ENCODE measurements at places on chromosomes 1 and 21.

DNA sequence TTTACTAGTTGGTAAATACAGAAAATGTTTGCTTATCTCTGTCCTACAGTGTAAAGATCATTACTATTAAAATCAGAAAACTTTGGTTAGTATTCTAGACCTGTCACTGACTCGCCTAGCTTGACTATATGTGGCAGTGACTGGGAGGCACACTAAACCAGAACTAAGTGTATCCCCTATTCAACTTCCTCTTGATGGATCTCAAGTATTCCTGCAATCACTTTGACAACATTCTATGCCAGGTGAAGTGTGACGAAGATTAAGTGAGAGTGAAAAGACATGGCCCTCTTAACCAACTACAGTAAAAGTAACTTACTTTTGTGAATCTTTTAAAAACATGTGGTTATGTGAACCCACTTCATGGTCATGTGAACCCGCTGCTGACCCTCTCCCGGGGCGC, 223.0 kb upstream of the ADAMTS5 start:
- DNase-seq, result no peak

- DNase-seq, result no peak
These were observed 10.2 kb downstream of the TNFRSF14 start for GRCh38 chr1:2566101-2567045.

DNA sequence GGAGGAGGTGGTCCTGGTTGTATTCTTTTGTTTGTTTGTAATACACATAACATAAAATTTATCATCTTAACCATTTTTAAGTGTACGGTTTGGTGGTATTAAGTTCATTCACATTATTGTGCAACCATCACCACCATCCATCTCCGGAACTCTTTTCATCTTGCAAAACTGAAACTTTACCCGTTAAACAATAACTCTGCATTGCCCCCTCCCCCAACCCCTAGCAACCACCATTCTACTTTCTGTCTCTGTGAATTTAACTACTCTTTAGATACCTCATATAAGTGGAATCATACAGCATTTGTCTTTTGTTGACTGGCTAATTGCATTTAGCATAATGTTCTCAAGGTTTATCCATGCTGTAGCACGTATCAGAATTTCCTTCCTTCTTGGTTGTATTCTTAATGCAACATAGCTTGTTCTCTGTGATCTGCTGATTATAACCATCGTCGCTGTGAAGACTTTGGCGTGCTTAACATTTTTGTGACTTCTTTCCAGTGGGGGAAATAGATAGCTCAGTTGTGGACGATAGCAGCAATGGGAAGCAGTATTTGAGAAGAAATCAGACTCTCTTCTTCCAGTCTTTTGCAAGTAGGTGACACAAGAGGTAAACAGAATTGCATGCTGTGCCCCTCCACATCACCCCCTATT, 117.5 kb upstream of the HOOK1 start:
- DNase-seq, result no peak

DNA sequence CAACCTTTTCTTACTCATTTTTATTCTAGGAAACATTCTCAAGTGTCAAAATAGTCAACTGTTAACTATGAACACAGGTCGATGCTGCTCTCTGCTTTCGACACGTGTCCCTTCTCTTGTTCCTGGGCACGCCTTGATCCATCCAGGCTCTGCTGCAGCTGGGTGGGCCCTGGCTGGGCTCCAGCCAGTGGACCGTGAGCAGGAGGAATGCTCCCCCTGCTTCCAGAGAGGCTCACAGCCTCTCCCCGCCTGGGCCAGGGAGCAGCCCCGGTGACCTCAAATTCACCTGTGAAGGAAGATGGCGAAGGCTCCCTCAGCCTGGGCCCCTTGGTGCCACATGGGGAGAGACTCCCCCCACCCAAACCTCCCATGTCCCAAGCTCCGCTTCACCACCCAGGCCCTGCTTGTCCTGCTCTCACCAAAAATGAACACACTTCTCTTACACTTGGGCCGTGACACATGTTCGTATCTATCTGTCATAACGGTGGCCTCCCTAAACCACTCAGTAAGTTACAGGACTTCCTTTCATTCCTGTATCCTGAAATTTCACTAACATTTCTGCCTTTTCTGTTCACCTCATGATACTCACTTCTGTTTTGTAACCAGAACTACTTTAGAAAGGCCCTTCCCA, 24.6 kb upstream of the ADARB1 start:
- DNase-seq, result no peak

GRCh38 chr1:203299169-203299568, 6.2 kb upstream of the BTG2 start:
- DNase-seq, result no peak

GRCh38 chr1:203534012-203534411, 40.1 kb downstream of the OPTC start:
- DNase-seq, result no peak

GRCh38 chr21:17779496-17779895, 39.7 kb downstream of the C21orf91 start:
- DNase-seq, result no peak

- no peak for DNase-seq
These were observed 8.0 kb downstream of the SYT6 start for GRCh38 chr1:114145504-114146151.

All from stimulated activated CD8-positive, alpha-beta memory T cell treated with anti-CD3 and anti-CD28 coated beads, Interleukin-12 subunit alpha, Interleukin-12 subunit beta, amount 100 ng/mL, for 1 hour (primary cell).